ENCODE measurements at places on chromosomes 12 and 14.

DNA sequence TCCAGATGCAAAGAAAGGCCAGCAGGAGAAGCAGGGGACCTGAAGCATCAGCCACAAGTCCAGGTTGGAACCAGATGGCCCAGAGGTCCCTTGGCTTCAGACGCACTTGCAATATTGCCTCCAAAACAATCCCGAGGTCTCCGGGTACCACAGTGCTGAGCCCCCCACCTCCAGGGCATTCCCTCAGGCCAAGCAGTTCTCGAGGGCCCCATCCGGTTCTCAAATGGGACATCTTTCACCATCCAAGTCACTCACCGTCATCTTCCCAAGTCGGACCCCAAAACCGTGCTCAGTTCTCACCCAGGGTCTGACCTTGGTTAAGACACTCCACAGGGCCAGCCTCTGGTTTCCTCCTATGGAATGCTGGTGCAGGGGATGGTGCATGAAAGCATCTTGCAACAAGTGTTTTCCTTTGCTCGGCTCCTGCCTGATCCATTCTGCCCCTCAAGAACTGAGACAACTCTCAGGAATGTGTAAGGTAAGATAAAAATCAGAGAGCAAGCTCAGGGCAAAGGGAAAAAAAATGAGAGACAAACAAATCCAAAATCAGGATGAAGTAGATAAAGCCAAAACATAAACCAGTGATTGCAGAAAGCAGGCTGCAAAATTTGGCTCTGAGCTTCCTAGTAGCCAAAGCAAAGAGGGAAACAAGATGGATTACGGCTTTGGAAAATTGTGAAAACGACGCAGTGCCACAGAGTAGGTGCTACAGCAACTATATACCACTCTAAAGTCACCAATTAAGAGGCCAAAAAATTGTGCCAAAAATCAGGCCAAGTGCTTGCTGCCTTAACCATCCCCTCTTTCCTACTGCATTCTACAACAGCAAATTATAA, 8.0 kb downstream of the NCOR2 start:
- DNase-seq: no peak

DNA sequence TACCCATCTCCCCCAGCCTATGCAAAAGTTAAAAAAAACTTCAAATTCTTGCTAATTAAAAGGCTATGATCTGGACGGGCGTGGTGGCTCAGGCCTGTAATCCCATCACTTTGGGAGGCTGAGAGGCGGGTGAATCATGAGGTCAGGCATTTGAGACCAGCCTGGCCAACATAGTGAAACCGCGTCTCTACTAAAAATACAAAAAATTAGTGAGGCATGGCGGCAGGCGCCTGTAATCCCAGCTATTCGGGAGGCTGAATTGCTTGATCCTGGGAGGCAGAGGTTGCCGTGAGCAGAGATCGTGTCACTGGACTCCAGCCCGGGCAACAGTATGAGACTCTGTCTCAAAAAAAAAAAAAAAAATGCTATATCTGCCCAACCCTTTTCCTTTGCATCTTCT, 925.4 kb downstream of the GALC start:
- DNase-seq: no peak

GRCh38 chr12:14394317-14395073, 29.0 kb downstream of the ATF7IP start:
- DNase-seq: no peak

DNA sequence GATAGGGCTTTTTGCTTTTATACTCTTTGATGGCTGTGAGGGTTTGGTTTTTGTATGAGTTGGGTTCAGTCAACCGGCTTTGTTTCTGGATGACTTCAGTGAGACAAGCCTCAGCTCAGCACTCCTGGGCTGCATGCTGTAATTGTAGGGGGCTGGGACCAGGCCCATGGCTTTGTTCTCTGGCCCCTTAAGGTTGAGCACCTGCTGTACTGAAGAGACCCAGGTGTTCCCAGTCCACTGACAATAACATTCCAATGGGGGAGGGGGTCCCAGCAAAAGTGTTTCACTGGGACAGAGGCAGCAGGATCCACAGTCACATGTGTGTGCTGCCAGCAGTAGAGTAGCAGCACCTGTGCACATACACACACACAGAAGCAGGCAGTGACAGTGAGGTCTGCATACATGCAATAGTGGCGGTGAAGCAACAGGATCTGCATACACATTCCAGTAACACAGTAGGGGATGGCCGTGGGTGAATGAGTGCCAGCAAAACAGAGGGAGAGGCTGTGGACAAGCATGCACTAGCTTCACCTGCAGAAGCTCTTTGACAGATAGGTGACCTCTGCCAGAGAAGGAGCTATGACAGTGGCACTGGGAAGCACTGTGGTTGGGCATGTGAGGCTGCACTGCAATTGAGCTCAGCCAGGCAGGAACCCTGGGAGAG, 240.4 kb downstream of the ASCL1 start:
- no peak for DNase-seq

- no peak for DNase-seq
Measured at GRCh38 chr14:69580009-69580577, 5.4 kb upstream of the CCDC177 start.

DNA sequence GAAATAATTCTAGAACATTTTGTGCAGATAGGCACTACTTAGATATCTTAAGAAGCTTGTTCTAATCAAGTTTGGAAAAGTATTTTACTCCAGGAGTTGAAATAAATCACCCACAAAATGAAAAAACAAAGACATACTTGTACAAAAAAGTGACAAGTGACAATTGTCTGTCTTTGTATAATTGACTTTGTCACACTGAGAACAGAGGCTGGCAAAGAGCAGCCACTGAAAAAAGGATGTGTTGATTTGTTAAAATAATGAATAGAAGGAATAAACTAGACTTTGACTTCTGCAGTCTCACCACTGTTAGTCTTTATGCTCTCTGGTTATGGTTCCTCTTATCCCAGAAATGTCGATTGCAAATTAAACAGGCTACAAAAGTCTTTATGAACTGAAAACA, 77.6 kb downstream of the PTPRR start:
- DNase-seq: no peak

DNA sequence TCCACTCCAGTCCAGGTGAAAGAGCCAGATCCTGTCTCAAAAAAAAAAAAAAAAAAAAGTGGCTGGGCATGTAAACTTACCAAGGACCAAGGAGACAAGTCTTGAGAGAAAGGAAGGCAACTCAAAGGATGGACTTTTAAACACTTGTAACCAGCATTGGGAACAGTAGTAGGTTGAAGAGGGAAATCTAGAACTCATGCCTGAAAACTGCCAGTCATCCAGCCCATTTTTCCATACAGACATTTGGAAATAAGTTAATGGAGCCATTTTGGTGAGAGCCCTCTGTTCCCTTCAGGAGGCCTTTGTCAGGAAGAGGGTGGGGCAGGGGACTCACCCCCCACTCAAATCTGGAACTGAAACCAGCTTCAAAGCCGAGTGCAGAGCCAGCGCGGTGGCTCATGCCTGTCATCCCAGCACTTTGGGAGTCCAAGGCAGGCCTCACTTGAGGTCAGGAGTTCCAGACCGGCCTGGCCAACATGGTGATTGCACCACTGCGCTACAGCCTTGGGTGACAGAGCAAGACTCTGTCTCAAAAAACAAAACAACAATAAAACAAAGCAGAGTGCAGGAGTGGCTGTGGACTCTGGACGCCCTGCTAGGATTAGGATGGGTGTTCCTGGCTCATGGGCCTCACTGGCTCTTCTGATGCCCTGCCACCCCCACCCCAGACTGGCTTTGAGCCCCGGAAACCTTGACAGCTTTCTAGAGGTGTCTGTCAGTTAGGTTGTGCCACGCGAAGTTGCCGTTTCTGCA, 1.6 kb upstream of the MLXIP start:
- no peak for DNase-seq

DNA sequence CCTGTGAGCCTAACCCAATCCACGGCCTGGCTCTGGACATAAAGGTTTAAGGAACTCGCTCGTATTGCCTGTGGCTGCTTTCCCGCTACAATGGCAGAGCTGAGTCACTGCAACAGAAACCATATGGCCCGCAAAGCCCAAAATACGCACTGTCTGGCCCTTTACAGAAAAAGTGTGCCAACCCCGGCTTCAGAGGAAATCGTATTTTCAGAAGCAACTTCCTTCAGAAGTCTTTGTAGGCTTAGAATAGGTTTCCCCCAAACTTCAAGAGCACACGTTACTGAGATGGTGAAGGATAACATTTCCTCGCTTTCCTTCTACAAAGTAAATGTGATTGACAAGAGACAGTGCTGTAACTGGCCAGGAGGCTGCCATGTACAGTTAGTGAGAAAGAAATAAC, 34.8 kb upstream of the TESC start:
- no peak for DNase-seq

GRCh38 chr12:105935106-105935505, 203.6 kb downstream of the NUAK1 start:
- no peak for DNase-seq

DNA sequence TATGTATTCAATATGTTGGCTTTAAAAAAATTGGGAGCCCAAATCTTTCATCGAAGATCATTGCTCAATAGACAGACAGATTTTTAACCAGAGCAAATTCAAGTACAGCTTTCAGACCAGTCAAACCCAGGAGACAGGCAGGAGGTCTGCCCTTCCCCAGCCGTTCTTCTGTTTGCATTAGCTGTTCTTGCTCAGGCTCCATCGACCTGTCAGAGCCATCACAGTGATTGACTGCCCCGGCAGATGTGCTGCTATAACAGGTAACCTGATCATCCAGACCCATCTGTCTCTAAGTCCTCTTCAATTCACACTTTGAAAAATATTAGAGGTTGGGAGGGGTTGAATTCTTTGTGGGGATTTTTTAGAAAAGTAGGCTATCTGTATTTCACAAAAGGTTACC, 453.5 kb downstream of the FOXG1 start:
- DNase-seq: no peak

DNA sequence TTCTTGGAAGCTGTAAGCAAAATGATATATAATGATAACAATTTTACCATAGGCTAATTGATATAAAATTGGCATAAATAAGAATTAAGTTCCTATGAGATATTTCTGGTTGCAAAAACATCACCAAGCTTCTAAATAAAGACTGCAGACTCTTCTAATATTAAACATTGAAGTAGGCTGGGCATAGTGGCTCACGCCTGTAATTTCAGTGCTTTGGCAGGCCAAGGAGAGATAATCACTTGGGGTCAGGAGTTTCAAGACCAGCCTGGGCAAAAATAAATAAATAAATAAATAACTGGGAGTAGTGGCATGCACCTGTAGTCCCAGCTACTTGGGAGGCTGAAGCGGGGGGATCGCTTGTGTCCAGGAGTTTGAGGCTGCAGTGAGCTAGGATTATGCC, 71.8 kb downstream of the NPAS3 start:
- DNase-seq: no peak

DNA sequence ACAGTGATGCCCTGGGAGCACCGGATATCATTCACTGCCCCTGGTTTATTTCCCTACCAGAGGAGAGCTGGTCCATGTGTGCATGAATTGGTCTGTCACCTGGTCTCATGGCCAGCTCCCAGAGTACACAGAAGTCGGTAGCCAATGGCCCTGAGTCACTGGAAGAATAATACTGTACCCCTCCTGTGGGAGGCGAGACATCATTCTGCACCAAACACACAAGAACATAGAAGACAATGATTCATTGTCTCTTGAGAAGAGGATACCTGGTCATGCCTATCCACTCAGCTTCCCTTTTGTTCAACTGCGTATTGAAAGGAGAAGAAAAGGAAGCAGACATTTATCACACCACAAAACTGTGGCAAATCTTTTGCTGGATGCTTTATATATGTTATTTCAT, 216.2 kb downstream of the DPF3 start:
- DNase-seq: no peak

DNA sequence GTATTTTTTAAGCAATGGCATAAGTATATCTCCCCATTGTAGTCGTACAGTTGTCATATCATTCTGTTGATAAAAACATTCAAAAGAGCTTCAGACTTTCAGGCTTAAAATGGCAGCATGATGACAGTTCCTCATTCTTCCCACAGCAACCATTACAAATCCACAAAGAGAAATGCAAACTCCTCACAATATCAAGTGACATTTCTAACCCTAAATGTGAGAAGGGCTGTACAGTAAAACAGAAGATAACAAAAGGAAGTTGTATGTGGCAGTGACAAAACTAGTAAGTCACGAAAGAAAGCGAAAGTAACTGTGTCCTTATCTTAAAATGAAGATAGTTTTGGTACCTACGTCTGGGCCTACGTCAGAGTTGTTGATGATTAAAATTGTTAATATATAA, 46.7 kb downstream of the GXYLT1 start:
- DNase-seq: no peak

GRCh38 chr14:33676891-33677290, 274.0 kb downstream of the EGLN3 start:
- no peak for DNase-seq

DNA sequence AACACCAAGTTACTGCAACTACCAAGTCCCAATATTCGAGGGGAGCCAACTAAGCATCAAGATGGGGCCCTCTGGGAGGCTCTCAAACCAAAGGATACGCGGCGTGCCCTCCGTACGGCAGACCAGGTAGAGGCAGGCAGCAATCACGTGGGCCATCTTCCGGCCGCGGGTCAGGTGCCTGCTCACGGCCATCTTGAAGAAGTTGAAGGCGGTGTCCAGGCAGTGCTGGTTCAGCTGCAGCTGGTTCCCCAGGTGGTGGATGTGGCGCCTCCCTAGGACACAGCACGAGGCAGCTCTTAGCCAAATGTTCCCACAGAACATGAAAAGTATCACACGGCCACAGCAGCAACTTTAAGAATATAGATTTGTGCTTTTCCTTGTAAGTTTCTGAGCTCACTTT, 24.3 kb downstream of the BTBD6 start:
- DNase-seq: no peak

GRCh38 chr14:104462651-104463630, 116.6 kb upstream of the C14orf180 start:
- no peak for DNase-seq

DNA sequence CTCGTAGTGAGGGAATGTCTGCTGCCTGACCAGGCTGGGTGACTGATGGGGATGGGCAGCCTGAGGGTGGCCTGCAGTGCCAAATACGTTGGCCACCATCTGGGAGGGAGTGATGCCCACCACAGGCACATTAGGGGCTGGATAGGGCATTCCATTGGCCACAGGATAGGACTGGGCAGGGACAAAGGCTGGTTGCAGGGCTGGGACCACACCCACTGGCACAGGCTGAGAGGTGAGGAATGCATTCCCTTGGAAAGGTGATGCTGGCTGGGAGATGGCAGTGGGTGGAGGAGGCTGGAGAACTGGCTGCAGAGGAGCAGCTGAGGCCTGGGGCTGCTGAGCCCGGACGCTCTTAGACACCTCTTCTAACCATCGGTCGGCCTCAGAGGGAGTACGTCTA, 39.5 kb downstream of the PAPLN start:
- DNase-seq: no peak

GRCh38 chr12:130636370-130636769, 79.7 kb downstream of the RIMBP2 start:
- no peak for DNase-seq
